Pancreas (tissue), 10 donors: ENCODE measurements at places on chromosomes 5 and 9. TPM values are rescaled to one million over a fixed set of nuclear protein-coding genes. Genes with fewer than 3 reads are reported as not detected.

PTAR1 gene
- 21.8 TPM for total RNA-seq

AGXT2 gene
- not detected for total RNA-seq

GABRA6 gene
- not detected for total RNA-seq

PCDHB4 gene
- total RNA-seq: 5.1 TPM

FGF1 gene
- 0.90 TPM for total RNA-seq

IRX4 gene
- not detected for total RNA-seq

TEX10 gene
- total RNA-seq: 5.0 TPM

WWC1 gene
- 54.2 TPM for total RNA-seq

CYSRT1 gene
- not detected for total RNA-seq

SLC25A25 gene
- 134 TPM for total RNA-seq

MEGF10 gene
- total RNA-seq: 0.14 TPM

PCDHAC1 gene
- 1.7 TPM for total RNA-seq

XPA gene
- total RNA-seq: 7.6 TPM

CBY3 gene
- total RNA-seq: not detected

GMCL2 gene
- total RNA-seq: not detected

TMEM252 gene
- total RNA-seq: not detected

TRIM7 gene
- 11.1 TPM for total RNA-seq

GPR107 gene
- 17.2 TPM for total RNA-seq

CD74 gene
- total RNA-seq: 67.2 TPM

KLF9 gene
- 32.8 TPM for total RNA-seq

C8G gene
- 0.43 TPM for total RNA-seq

ZDHHC11B gene
- total RNA-seq: 2.9 TPM

TYRP1 gene
- total RNA-seq: not detected

GLRA1 gene
- 0.72 TPM for total RNA-seq

MIER3 gene
- total RNA-seq: 9.1 TPM

ECSCR gene
- total RNA-seq: 2.5 TPM

PHF24 gene
- total RNA-seq: 0.24 TPM

CCL28 gene
- total RNA-seq: 22.7 TPM

TMEM203 gene
- total RNA-seq: 10.5 TPM

WDR38 gene
- not detected for total RNA-seq

FSD1L gene
- 8.2 TPM for total RNA-seq

NSMF gene
- 33.1 TPM for total RNA-seq

SH3GL2 gene
- total RNA-seq: 0.87 TPM

SPATA31A3 gene
- not detected for total RNA-seq

SLC6A18 gene
- total RNA-seq: not detected

RELL2 gene
- total RNA-seq: 1.2 TPM

BTF3 gene
- total RNA-seq: 366 TPM

PCDHB5 gene
- total RNA-seq: 2.7 TPM

RASEF gene
- 13.8 TPM for total RNA-seq

GFI1B gene
- not detected for total RNA-seq

PLPP6 gene
- 11.5 TPM for total RNA-seq

SLIT3 gene
- 7.6 TPM for total RNA-seq

ANXA6 gene
- 53.2 TPM for total RNA-seq

SNCB gene
- total RNA-seq: 0.40 TPM

TXNDC8 gene
- not detected for total RNA-seq

C9orf50 gene
- total RNA-seq: not detected

LCN2 gene
- 39.2 TPM for total RNA-seq

NPR3 gene
- total RNA-seq: 0.42 TPM

CSF1R gene
- total RNA-seq: 1.4 TPM

FBXO38 gene
- 14.5 TPM for total RNA-seq

PCDHA4 gene
- total RNA-seq: 1.8 TPM

BARHL1 gene
- not detected for total RNA-seq
